ENCODE measurements at places on chromosomes 2 and 18. TPM values are rescaled to one million over a fixed set of nuclear protein-coding genes. Genes with fewer than 3 reads are reported as not detected.
A peak's percentile ranks its signal among the peaks of the same experiment; 100 is the strongest.

DNA sequence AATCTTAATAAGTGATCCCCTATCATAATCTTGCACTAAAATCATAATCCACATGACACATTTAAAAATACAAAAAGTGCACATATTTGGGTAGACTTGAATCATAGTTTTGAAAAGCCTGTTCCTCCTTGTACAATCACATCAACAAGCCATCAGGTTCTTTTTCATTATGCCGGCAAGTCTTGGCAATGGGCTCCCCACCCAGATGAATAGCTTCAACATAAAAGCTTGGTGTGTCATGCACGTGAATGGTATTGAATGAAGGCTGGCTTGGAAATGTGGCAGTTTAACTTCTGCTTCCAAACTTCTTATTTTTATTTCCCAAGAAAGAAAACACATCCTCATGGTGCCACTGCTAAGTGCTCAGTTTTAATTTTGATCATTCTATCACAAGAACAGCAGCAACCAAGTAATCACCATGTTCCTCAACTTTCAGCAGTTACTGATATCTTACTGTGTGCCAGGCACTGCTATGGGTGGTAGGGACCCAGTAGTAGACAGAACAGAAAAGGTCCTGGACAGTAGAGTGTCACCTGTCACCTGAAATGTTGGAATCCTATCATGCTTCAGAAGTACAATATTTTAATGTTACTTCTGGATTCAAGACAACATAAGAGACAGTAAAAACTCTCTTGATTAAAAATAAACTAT, 89.9 kb downstream of the AP1S3 start:
- DNase-seq: no peak

- DNase-seq: peak; percentile 67
These were observed 28.7 kb upstream of the IL1RL1 start for GRCh38 chr2:102282678-102283091.

GRCh38 chr2:162475661-162476060, 131.7 kb downstream of the GCA start:
- no peak for DNase-seq

DNA sequence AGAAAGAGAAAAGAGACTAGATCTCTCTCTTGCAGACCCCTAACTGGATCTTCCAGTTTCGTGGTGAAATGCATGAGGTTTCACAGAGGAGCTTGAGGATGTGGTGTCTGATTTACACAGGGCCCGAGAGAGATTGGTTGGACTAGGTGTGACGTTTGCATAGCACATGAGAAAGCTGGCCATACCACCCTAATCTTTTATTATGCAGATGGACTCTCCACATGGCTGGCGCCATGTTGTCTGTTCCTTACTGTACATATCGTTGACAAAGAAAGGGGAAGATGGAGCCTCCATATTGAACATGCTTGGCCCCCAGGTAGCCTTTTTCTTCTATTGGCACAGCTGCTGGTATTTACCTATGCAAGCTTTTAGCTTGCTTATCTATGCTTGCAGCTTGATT, 27.5 kb upstream of the PGAP1 start:
- no peak for DNase-seq

- no peak for DNase-seq
These were observed 83.4 kb downstream of the ZFP36L2 start for GRCh38 chr2:43142921-43143438.

GRCh38 chr18:61743775-61744531, 148.9 kb downstream of the RNF152 start:
- DNase-seq: peak; percentile 53

- no peak for DNase-seq
These were observed 195.6 kb upstream of the POU3F3 start for GRCh38 chr2:104658144-104658835.

DNA sequence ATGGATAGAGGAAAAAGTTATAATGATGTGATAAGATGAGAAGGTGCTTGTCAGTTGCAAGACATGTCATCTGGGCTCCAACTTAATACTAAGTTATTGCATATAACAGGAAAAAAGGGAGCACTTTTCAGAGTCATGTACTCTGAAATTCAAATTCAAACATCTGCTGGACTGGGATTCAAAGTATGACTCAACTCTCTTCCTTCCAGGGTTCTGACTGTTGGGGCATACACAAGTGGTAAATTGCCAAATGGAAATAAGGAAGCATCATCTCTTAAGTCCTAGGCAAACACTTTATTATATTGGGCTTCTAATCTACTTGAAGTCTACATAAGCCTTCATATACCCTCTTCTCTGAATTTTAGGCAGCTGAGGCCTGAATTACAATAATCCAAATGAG, 44.9 kb downstream of the ZBTB14 start:
- DNase-seq: peak; percentile 7

MAP4K4 gene
- total RNA-seq: 208 TPM

L3MBTL4 gene
- total RNA-seq: not detected

OXER1 gene
- not detected for total RNA-seq

M1AP gene
- total RNA-seq: not detected

OBSL1 gene
- total RNA-seq: 90.4 TPM

XRCC5 gene
- total RNA-seq: 271 TPM
